ENCODE measurements at places on chromosomes 7 and 10.

DNA sequence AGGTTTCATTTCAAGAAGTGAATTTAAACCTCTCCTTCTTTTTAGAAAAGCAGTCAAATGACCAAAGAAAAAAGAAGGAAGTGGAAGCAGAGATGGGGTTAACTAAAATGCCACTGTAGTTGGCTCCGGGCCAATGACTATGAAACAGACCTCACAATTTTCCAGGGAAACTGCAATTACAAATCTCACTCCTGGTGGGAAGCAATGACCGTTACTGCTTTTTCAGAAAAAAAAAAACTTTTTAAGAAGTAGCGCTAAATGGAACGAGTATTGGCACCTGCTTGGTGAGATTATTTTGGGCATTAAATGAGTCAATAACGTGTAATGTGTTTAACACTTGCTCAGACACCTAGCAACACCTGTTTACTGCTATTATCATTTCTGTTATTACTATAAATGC is 1.2 kb downstream of the SFRP4 start:
- peak; percentile 45 for DNase-seq

DNA sequence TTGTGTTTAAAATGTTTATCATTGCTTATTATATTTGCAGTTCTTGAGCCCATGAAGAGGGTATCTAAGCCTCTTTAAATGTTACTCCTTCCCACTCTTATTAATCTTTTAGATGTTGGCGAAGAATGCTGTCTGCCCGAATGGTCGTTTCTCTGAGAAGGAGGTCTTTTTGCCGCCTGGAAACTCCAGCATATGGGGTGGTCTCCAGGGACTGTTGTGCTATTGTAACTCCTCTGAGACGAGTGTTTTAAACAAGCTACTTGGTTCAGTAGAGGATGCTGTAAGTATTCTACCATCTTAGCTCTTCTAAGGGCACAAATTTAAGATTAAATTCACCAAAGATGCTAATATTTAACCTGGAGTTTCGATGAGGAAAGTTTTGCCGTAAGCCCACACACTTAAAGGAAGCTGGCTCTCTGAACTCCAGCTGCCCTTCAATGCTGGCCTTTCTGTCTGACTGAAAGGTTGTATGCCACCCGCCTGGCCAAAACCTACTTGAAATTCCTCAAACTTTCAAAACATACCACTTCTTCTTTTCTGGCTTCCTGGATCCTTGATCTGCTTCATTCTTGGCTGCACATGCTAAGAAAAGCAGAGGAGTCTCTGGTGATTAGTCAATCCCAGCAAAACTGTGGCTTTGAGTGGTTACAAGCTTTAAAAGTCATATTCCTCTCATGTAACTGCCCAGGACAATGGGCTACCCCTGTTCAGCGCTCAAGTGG is 74.7 kb downstream of the ABCA13 start:
- no peak for DNase-seq

DNA sequence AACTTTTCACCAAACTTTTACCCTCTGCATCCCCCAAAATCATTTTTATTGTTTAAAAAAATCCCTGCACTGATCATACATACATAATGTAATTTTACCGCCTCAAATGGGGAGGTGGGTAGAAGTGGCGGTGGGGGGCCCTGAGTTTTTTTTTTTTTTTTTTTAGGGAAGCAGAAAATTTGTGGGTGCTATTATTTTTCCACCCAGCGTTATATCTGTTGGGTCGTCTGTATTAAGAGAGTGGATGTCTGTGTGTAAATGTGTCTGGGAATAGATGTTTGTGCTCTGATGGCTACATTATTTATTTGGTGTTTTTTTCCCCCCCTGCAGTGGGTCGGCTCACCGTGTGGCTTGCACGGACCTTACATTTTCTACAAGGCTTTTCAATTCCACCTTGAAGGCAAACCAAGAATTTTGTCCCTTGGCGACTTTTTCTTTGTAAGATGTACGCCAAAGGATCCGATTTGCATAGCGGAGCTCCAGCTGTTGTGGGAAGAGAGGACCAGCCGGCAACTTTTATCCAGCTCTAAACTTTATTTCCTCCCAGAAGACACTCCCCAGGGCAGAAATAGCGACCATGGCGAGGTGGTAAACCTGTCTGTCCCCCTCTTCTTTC is 438 bp downstream of the ARID5B start:
- no peak for DNase-seq

- no peak for DNase-seq
These were observed 591.9 kb upstream of the IGFBP3 start for GRCh38 chr7:46512891-46513413.

DNA sequence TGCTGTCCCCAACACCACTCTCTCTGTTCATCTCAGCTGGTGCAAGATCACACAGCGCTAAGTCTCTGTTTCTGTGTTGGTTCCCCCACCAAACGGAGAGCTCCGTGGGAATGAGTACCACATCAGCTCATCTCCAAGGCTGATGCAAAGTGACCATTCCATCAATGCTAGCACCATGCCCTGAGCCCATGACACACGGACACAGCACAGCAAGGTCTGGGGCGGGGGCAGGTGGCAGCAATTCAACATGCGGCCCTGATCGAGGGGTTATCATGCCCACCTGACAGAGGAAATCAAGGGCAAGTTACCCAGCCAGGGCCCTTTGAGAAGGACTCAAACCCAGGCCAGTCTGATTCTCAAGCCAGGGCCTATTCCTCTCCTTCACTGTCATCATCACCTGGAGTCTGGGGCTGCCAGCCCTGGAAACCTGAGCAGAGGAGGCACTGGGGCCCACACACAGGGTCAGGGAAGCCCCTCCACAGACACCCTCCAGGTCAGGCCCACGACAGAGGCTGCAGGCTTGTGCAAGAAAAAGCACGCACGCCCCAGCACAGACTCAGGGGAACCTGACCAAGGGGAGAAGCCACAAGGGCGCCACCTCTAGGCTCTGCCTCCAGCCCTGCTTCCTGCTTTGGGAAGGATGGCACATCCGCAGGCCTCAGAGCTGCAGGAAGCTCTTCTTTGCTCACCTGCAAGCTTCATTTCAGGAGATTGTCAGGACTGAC is 74.8 kb downstream of the GRID1 start:
- DNase-seq = no peak

- DNase-seq = no peak
These were observed 33.4 kb upstream of the LRRC18 start for GRCh38 chr10:48973065-48973464.

DNA sequence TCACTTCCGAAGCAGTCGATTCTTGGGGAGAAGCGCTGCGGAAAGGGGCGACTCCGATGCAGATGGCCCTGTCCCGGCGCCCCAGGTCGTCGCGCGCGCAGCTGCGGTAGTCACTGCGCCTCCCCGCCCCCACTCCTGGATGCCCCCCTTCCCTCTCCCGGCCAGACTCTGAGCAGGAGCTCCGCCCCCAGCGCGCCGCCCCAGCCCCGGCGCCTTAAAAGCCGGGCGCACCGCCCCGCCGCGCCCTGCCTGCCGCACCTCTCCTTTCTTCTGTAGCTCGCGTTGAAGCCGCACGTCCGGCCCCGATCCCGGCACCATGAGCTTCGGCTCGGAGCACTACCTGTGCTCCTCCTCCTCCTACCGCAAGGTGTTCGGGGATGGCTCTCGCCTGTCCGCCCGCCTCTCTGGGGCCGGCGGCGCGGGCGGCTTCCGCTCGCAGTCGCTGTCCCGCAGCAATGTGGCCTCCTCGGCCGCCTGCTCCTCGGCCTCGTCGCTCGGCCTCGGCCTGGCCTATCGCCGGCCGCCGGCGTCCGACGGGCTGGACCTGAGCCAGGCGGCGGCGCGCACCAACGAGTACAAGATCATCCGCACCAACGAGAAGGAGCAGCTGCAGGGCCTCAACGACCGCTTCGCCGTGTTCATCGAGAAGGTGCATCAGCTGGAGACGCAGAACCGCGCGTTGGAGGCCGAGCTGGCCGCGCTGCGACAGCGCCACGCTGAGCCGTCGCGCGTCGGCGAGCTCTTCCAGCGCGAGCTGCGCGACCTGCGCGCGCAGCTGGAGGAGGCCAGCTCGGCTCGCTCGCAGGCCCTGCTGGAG is at the start of gene INA:
TSS of gene INA (plus strand) at position 243 of the 817 bp plus-strand sequence. CDS start at position 317, 74 bp downstream.
- DNase-seq = no peak

DNA sequence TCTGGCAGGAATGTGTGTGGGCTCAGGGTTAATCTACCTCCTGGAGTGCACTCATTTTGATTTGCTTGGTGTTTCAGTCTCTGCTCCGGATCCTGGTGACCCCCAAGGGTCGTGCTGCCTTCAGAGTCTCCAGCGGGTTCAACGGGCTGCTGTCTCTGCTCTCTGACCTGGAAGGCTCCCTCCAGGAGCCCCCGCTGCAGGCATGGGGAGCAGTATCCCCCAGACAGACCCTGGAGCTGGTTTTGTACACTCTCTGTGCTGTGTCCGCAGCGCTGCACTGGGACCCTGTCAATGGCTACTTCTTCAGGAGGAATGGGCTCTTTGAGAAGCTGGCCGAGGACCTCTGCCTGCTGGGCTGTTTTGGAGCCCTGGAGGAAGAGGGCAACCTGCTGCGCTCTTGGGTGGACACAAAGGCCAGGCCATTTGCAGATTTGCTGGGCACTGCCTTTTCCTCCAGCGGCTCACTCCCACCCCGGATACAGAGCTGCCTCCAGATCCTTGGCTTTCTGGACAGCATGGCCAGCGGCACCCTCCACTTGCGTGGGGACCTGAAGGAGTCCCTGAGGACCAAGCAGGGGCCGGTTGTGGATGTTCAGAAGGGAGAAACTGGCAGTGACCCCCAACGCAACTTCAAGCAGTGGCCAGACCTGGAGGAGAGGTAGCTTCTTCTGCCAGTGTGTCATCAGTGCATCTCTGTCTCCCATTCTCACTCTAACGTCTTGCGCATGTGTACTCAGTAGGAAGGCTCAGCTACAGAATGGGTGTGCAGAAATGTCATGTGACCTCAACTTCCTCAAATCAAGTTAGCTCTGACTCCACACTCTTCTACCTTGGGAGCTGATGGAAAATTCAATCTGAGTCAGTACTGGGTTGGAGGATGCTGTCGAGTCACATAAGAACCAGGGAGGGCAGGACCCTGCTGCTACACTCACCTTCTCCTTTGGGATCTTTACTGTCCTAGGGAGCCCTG is 58.5 kb downstream of the WDFY4 start:
- DNase-seq = no peak

GRCh38 chr7:95470452-95470851 is 15.3 kb upstream of the ASB4 start:
- peak; percentile 27 for DNase-seq

DNA sequence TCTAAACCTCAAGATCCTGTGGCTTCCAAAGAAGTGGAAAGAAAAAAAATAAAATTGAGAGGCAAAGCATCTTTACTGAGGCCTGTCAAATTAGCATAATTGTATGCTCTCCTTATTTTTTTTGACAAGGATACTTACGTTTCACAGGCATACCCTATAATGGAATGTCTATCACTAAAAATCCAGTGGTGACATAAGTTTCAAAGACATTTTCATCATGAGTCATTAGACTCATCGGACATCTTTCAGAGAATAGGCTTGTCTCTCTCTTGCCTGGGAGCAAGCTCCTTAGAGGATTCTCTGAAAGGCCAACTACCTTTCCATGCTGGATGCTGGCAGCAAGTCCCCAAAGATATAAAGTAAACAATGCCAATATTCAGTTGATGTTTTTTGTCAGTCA is 380.7 kb upstream of the STEAP1 start:
- DNase-seq = no peak

DNA sequence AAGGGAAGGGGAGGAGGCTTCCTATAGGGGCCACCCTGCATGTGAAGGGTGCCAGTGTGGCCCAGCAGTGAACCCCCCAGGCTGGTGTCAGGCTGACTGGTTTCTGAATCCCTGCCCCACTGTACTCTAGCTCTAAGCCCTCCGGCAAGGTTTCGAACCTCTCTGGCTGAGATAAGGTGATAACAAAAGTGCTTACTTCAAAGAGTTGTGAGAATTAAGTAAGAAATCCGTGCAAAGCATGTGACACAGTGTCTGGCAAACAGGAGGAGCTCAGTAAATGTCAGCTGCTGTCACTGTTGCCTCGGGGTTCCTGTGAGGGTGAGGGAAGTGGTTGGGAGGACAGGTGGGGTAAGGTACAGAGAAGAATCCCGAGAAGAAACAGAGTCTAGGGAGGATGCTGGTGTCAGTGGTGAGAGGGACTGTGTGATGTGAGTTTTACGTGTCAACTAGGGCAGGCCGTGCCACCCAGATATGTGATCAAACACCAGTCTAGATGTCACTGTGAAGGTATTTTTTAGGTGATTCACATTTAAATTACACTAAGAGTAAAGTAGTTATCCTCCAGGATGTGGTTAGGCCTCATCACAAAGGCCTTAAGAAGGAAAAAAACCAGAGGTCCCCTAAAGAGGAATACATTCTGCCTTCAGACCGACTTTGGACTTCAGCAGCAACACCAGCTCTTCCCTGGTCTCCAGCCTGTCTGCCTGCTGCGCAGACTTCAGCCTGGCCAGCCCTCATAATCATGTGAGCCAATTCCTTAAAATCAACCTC is 64.4 kb downstream of the BPGM start:
- DNase-seq = no peak

DNA sequence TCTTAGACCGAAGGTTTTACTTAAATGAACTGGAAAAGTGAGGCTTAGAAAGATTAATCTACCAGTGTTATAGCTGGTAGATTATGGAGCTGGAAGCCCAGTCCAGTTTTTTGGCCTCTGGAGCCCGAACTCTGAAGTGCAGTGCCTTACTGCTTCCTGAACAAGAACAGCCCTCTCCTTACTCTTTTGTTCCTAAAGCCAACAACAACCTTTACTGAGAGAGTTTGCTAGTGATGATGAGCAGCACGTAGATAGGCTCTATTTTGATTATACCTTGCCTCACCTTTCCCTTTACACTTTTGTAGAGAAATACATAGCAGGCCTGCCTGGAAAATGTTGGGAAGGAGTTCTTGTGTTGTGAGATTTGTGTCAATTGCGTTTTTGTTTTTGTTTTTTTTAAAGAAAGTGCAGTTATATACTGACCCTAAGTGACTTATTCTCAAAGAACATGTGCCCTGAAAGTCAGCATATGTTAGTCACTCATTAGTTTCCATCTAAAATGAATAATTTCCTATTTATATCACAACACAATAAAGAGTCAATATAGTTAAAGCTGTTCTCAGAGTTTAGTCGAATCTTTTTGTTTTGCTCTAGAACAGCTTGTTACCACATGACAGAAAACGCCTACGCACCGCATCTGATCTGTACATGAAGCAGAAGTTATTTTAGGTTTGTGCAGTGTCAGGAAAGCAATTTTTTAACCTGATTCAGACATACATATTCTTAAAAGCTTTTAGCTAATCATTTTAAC is 33.0 kb downstream of the PLEKHA1 start:
- no peak for DNase-seq

DNA sequence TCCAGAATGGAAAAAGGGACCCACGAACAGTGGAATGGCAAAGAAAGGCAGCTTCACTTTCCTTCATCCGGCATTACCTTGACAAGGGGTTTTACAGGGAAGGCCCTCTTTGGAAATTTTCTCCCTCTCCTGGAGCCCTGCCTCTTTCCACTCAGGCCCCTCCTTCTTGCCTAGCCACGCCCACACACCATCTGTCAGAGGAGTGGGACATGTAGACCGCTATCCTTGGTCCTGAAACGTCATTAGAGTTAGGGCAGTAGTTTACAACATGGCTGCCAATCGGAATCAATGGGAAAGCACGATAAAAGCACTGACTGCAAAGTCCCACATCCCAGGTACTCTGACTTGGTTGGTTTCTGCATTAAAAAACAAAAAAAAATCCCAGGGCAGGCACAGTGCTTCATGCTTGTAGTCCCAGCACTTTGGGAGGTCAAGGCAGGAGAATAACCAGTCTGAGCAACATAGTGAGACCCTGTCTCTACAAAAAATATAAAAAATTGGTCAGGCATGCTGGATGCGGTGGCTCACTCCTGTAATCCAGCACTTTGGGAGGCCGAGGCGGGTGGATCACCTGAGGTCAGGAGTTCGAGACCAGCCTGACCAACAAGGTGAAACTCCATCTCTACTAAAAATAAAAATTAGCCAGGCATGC is 96.4 kb downstream of the MARCHF5 start:
- peak; percentile 24 for DNase-seq

Measured in left cardiac atrium (tissue), 4 donors.